Stimulated activated CD4-positive, alpha-beta T cell treated with anti-CD3 and anti-CD28 coated beads, Interleukin-2, amount 100 ng/mL, for 4 hours (primary cell): ENCODE measurements at places on chromosomes 4 and X.

GRCh38 chr4:7466215-7466614 is 31.5 kb upstream of the PSAPL1 start:
- no peak for DNase-seq

- no peak for DNase-seq
These were observed 26.1 kb upstream of the SORCS2 start for GRCh38 chr4:7166237-7166636.

- peak; percentile 1 for DNase-seq
These were observed 36.5 kb upstream of the PPM1K start for GRCh38 chr4:88320780-88321373.

- peak; percentile 22 for DNase-seq
These were observed 11.5 kb downstream of the PRPS2 start for GRCh38 chrX:12802741-12803140.

- no peak for DNase-seq
These were observed 82.6 kb downstream of the PCDH7 start for GRCh38 chr4:30802622-30803323.

DNA sequence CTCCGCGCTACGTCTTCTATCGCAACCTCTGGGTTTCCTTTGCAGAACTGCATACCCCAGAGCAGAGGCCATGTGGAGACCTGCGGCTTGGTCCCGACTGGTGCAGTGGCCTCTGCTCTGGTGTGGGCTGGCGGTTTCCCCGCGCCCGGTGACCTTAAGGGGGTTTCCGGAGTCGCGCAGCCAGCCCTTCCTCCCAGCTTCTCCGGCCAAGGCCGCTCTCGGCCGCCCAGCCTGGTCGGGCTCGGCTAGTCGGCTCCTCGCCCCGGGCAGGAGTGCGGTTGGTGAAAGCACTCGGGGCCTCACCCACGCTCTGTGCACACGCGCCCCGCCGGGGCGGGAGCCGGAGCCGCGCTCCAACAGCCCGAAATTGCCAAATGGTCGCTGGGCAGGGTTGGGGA is 84.9 kb downstream of the BCOR start:
- DNase-seq: no peak

GRCh38 chrX:31423609-31424189 is 351.9 kb upstream of the FTHL17 start:
- DNase-seq: no peak

DNA sequence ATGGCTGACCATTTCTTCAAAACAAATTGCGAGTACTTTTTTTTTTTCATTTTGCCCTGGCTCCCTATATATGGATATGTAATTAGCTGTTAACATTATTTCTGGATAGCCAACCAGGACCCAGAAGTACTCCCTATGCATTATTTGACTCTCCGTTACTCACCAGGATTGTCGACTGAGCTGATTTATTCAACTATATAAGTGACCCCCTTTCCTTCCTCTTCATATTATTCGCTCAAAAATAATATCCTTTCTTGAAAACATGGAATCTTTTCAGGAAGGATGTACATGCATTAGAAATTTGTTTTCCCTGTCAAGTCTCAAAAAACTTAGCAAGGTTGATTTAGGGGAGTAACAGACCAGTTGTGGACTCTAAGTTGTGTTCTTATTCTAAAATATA is 114.1 kb upstream of the KLHL4 start:
- no peak for DNase-seq

GRCh38 chrX:120014354-120015130 is 62.9 kb downstream of the RHOXF2B start:
- DNase-seq: no peak

DNA sequence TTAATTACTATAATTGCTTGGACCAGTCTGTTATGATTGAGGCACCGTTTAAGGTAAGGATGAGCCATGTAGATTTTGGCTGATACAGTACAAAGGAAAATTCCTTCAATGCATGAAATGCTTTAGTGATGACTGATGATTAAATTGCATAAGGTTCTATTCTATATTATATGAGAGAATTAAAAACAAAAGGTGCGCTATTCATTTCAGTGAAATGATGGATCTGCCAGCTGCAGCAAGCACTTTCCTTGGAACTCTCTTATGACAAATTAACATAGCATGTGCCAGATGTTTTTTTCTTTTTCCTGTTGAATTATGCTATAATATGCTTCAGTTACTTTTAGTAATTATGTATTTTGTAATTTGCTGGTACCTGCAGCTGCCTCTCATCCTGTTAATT is 98.5 kb downstream of the JADE1 start:
- DNase-seq: no peak

DNA sequence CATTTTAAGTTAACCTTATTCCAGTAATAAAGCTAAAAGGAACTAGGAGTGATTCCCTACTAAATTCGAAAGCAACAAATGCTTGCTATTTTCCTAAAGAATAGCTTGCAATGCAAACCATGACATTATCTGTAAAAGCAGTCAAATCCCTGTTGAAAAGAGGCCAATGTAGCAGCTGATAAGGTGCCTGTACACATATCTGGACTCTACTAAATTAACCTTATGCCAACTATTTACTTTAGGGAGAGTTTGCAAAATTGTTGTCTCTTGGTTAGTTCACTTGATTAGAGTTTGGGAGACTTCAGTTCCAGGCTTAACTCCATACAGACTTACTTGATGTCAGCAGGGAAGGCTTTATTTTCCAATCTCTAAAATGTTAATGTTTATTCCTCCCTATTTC is 6.0 kb downstream of the IL13RA2 start:
- DNase-seq: no peak

DNA sequence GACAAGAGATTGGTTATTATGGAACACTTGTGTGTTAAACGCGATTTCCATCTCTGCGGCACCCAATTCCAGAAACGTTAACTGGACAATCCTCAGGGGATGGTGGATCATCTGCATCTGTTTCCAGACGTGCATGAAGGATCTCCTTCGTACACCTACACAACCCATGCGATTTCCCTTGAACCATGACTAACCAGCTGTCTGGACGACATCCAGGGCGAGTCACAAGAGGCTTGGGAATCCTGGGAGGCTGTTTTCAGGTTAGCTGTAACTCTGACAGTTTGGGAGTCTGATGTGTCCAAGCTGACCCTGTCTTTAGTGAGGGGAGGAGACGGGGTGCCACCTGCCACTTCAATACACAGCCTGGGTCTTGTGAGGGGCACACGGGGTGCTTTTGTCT is 84.5 kb downstream of the GATB start:
- no peak for DNase-seq

DNA sequence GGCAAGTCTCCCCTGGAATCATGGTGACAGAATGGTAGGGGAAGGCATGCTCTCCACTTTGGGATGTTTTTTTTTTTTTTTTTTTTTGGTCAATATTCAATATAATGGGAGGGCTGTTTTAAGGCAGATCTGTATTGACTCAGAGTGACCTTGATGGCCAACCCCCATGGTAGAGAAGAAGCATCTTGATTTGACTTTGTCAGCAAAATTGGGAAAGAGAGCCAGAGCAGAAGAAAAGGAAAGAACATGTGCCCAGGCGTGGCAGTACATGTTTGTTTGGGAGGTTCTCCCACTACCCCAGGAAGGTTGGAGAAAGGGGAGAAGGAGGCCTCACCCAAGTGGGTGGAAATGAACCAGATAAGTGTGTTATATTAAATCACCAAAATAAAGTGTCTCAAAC is 62.2 kb upstream of the TBC1D9 start:
- no peak for DNase-seq

GRCh38 chrX:12843061-12843667 is 23.7 kb upstream of the TLR7 start:
- no peak for DNase-seq

DNA sequence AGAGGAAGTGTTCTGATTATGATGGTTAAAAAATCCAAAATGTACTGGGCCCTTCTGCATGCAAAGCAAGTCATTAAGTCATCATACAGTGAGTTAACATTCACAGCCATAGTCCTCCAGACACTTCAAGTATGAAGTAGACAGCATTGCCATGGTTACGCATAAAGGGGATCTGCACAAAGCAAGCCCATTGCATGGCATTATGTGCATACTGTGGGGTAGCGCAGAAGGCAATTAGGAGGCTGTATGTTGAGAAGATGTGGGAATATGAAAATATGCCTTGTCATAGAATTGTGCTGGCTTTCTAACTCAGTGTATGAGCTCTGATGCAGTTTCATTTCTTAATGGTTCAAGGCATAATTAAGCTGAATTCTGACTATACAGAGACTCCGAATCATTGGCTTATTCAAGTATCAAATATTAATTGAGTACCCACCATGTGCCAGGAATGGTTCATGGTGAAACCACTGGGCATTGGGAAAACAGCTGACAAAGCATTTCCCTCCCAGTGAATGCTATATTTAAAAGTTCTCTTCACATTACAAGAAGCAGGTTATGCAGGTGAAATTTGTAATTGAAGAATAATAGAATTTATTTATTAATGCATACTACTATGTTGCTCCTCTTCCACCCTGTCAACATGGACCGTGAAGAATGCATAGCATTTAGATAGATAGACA is 588.9 kb downstream of the ZNF674 start:
- DNase-seq: no peak

- DNase-seq: peak; percentile 0
These were observed 6.0 kb downstream of the GAGE10 start for GRCh38 chrX:49309401-49309981.

GRCh38 chrX:44884944-44885343 is 12.0 kb downstream of the KDM6A start:
- no peak for DNase-seq

- DNase-seq: no peak
These were observed 63.8 kb upstream of the TAPT1 start for GRCh38 chr4:16289897-16290554.

DNA sequence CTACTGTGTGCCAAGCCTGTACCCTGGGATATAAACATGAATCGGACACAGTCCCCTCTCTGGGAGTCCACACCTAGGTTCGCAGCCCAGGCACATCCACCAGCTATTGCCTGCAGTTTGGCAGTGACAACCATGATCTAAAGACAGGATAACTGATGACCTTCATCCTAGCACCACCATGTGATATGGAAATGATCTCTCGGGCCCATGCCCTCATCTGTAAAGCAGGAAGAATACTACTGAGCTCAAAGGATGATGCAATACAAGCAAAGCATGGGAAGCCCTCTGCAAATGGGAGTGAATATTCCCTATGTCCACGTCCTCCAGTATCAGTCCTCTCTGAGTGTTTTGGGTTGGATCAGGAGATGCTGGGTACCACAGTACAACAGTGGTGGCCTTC is 80.9 kb upstream of the MSX1 start:
- no peak for DNase-seq

DNA sequence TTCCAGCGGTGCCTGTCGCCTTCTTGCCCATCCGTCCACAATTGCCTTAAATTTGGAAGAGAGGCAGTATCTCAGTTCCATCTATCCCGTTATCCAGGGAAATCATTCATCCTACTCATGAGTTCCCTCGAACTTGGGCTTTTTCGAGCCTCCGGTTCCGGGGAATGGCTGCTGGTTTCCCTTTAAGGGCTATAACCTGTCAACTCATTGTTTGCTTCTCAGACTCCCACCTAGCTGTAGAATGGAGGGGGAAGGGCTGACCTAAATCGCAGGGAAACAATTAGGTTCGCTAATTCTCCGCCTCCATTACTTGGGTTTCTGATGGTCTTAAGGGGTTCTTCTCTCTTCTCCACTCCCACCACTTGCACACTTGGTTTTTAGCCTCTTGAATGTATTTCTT is 1.2 kb downstream of the UCHL1 start:
- no peak for DNase-seq

DNA sequence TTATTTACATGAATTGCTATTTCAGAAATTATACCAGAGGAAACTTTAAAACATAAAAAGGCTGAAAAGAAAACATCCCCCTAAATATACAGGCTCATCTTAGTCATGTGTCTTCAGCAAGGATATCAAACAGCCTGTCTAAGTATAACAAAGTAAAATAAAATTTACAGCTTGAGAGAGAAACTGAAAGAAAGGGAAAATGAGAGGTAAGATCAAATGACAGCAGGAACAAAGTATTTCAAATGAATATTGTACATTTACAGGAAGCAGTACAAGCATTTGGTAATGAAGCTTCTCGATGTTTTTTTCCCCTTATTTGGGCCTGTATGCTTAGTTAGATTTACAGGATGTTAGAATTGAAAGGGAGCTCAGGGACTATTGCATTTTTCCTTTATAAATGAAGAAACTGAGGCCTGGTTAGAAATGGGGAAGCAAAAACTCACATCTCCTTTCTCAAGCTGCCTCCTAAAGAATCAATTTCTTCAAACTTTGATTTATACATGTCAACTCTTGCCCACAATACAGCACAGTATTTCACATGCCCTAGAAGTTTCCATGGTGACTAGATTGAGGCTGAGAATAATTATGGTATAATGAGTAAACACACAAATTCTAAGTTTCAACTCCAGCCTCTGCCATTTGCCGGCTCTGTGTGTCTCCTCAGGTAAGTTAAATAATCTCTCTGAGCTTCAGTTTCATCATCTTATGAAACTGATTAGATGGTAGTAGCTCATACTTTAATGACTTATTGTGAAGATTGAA is 29.3 kb downstream of the DAPP1 start:
- no peak for DNase-seq

GRCh38 chrX:50103176-50103575 is 97.6 kb downstream of the AKAP4 start:
- DNase-seq: no peak

DNA sequence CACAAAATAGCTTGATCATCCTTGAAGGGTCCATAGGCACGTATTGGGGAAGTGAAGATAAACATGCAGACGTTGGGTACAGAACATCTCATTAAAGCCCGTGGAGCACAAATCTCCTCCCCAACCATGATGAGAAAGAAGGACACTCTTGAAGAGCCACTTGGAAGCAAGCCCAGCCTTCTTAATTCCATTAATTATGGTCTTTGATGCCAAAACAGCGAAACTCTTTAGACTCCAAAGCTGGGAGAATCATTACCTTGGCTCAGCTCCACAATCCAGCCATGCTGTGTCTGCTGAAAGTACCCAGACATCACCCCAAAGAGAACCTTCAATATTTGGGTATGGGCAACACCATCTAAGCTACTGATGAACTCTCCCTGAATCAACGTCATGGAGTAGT is 169.0 kb upstream of the MBNL3 start:
- DNase-seq: no peak

GRCh38 chr4:176268963-176269362 is at the start of gene ASB5:
Gene ASB5, minus strand, starts transcription at chr4:176269222. Its CDS starts 114 bp downstream, at chr4:176269108.
- no peak for DNase-seq

- no peak for DNase-seq
These were observed 858.9 kb upstream of the PCDH7 start for GRCh38 chr4:29861307-29861706.

GRCh38 chrX:115949900-115950822 is 220.4 kb upstream of the AGTR2 start:
- no peak for DNase-seq

DNA sequence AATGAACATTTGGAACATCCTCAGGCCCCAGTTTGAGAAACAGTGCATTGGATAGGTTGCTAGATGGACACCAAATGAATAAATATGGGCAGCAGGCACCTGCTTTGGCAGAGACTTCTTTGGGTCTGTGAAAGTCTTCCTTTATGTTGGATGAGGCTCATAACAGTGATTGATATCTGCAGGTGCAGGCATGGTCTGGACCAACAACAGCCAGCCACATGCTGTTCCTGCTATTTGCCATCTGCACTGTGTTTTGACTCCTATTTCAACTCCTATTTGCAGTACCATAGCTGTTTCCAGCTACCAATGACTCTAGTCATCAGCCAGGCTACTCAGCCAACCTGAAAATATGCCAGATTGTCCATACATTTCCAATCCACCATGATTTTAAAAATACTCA is 60.9 kb downstream of the ANAPC4 start:
- no peak for DNase-seq
